ENCODE measurements at places on chromosomes 6 and 20.
A peak's percentile ranks its signal among the peaks of the same experiment; 100 is the strongest.

DNA sequence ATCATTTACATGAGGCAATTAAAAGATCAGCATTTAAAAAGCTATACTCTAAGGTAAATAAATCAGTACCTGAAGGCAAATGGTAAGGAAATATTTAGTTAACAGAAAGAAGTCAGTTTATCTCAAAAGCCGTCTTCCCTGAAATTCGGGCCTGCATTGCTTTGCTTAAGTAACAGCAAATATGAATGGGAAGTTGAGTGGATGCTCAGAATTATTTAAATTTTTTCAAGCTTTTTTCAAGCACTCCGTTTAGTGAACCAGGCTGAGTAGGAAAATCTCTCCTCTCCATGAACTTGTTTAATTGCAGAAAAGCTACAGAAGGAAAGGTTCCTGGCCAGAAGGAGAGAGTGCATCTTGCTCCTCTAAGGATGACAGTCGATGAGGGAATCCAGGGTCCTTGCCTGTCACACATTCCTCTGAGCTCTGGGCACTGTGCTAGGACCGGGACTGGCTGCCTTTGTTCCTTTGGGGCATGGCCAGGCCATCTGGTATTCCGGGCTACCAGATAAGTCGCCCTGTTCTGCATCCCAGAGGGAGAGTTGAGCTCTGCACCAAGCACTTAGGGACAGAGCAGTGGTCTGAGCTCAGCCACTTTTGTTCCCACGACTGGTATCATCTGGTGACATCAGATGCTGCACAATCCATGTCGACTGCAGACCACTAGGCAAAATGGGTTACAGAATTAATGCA, 77.6 kb downstream of the RIN2 start:
- no peak for DNase-seq

DNA sequence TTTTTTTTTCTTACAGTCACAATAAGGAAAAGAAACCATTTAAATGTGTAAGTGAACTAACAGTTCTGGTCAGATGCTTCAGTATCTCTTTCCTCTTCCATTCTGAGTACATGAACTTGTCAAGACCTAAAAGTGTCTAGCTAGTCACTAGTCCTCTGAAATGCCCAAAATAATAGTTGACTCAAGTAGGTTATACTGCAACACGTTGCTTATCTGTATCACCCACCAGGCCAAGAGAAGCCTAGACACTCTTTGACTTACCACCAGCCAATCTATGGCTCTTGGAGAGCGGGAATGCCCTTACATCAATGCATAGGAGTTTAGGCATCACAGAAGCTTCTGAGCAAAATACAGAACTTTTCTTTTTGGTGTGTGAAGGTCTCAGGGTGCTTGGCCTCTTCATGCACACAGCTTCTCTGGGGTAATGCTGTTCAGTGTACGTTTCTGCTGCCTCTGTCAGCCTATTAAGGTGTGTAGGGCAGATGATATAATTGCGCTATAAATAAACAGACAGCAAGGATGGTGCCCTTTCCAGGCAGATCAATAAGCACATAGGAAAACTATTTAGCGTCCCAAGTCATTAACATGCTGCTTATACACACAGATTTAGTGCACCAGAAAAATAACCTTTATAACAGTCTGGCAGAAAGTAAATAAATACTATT, 7.8 kb upstream of the GFOD1 start:
- no peak for DNase-seq

GRCh38 chr6:144449911-144450597, 164.9 kb downstream of the UTRN start:
- DNase-seq, result no peak

- no peak for DNase-seq
Measured at GRCh38 chr6:52697903-52698302, 27.0 kb downstream of the TMEM14A start.

- no peak for DNase-seq
Measured at GRCh38 chr20:7392542-7393206, 547.6 kb downstream of the HAO1 start.

GRCh38 chr6:28251661-28252008, 434 bp downstream of the ZKSCAN4 start:
- peak; percentile 84 for DNase-seq

DNA sequence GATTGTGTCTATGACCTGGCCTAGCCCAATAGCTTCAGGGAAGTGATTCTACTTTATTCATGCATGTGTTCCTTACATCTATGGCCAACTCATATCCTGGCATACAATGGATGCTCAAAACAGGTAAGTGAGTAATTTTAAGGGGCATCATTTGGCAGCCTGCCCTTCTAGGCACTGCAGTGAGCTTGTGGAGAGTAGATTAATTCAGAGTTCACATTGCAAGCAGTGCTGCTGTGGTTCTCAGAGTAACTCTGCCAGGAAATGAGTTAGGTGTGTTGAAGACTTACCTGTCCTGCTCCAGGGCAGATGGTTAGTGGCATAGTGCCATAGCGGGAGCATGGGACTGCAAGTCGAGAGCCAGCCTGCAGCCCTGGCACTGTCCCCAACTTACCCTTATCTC, 158.0 kb downstream of the SCP2D1 start:
- no peak for DNase-seq

GRCh38 chr20:33257237-33257636, 21.4 kb downstream of the BPIFA1 start:
- no peak for DNase-seq

GRCh38 chr20:51366155-51366886, 176.2 kb downstream of the NFATC2 start:
- DNase-seq, result no peak

GRCh38 chr20:24070679-24071078, 82.1 kb upstream of the GGTLC1 start:
- no peak for DNase-seq

DNA sequence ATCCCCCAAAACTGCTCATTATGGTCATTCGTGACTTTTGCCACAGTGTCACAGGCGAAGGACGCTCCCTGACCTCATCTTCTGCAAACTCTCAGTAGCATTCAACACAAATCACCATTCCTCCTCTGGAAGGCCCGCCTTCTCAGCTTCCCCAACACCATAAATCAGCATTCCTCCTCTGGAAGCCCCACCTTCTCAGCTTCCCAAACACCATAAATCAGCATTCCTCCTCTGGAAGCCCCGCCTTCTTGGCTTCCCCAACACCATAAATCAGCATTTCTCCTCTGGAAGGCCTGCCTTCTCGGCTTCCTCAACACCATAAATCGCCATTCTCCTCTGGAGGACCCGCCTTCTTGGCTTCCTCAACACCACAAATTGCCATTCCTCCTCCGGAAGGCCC, 288.0 kb upstream of the AGPAT4 start:
- no peak for DNase-seq

DNA sequence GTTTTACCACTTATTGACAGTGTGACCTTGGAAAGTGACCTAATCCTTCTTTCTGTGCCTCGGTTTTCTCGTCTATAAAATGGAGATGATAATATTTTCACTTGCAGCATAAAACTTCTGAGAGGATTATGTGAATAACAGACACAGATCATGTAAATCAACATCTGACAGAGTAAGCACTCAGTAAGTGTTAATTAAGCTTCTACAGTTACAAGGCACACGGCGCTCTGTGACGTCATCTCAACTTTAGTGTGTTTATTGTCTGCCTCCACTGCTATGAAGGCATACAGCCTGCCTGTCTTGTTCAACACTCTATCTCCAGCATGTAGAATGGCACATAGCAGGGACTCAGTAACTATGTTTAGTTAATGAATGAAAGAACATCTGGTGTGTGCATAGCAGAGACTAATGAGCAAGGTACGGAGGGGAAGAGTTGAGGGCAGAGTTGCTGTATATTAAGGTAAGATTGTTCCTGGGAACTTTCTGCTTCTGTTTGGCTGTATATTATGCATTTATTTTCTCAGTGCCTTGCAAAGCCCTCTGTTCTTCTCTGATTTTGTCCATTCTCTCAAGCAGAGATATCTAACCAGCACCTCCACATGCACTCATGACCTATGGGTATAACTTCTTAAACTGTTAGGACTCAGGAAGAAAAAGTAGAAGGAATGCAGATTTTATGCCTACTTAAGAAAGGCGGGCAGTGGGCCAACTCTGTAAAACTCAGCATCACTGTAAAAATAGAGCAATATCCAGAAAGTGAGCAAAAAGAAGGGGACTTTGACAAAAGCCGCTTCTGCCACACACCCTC, 66.4 kb upstream of the STMND1 start:
- DNase-seq, result no peak

DNA sequence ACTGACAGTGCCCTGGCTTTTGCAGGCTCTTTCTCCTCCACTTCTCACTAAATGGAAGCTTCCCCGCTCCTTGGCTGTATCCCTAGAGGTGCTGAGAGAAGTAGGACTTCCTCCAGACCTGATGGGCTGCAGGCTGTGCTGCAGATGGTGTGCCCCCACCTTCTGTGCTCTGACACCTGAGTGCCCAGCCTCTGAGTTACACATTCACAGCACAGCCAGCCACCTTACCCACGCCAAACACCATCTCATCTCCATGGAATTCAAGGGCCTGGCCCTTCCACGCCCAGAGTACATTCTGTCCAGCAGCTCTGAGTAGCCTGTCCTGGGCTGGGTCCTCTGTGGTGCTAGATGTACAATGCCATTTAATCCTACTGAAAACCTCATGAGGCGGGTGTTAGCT, 5.3 kb downstream of the SFTA2 start:
- no peak for DNase-seq

DNA sequence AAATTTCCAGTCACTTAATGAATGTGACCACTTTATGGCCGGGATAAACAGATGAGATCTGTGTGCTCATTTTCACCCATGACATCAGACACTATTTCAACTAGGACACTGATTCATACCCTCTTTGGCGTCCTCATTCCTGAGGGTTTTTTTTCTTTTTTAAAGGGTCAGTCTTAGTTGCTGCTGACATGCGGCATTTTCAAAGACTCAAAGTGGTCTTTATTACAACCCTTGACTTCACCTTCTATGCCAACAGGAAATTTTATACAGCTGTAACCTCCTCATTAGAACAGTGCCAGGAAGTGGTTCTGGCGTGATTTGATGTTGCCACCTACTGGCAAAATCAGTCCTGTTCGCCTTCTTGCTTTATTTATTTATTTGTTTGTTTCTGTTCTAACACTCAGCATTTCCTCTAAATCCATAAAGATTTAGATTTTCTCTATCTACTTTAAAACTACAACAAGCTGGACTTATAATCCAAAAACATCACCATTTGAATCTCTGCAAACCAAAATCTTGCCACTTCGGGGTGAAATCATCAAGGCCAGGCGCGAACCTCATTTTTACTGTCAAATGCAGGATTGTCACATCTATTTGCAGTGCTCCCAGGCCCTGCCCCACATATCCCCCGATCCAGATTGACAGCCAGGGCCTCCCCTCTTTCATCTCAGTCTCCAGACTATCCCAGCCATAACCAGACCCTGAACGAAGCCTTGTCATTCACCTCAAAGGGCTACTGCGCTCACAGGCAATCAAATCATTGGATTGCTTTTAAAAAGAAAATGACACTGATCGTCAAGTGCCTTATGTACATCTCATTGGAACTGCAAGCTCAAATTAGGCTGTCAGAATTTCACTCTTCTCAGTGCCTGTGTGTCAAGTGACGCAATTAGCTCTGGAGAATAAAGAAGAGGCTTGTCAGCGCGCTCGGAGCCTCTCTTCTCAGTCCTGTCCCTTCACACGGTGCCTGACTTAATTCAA, 77.5 kb downstream of the C6orf118 start:
- peak; percentile 49 for DNase-seq

DNA sequence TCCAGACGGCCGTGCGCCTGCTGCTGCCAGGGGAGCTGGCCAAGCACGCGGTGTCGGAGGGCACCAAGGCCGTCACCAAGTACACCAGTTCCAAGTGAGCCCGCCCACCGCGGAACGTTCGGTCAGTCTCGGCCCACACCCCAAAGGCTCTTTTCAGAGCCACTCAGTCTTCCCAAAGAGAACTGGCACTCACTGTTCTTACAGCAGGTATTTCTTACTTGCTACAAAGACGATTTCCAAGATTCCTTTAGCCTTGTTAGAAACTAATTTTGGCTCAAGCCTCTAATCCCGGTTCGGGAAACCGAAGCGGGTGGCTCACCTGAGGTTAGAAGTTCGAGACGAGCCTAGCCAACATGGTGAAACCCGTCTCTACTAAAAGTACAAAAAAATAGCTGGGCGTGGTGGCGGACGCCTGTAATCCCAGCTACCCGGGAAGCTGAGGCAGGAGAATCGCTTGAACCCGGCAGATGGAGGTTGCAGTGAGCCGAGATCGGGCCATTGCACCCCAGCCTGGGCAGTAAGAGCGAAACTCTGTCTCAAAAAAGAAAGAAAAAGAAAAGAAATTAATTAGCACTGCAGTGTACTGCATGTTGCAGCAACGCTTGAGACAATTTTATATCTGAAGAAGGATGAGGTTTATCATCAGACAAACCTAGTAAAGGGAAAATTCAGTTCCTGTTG, 73.1 kb downstream of the OR2B2 start:
- DNase-seq, result peak; percentile 67

GRCh38 chr6:68958327-68958726, 323.2 kb downstream of the ADGRB3 start:
- no peak for DNase-seq

- DNase-seq, result no peak
Measured at GRCh38 chr6:159378411-159379328, 209.5 kb downstream of the FNDC1 start.

DNA sequence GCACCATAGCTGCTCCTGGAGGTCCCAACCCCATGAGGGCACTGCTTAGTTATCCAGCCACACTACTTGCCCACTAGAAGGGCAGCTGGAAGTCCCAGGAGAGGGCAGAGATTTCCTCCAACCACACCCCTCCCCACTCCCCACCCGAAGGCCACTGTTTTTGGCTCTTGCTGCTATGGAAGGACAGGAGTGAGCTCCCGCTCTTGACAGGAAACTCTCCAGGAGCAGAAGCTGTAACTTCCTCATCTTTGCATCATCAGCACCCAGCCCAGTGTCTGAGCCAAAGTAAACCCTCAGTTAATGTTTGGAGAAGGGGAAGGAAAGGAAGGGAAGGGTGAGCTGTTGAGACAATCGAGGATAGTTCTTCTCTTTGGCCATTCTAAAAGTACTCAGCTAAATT, 120.7 kb downstream of the MTFR2 start:
- DNase-seq, result no peak

GRCh38 chr20:48975955-48976354, 54.4 kb downstream of the ARFGEF2 start:
- no peak for DNase-seq

- DNase-seq, result no peak
Measured at GRCh38 chr20:3237011-3237957, 1.7 kb downstream of the SLC4A11 start.

GRCh38 chr6:36616893-36617521, 22.8 kb downstream of the SRSF3 start:
- DNase-seq, result no peak

DNA sequence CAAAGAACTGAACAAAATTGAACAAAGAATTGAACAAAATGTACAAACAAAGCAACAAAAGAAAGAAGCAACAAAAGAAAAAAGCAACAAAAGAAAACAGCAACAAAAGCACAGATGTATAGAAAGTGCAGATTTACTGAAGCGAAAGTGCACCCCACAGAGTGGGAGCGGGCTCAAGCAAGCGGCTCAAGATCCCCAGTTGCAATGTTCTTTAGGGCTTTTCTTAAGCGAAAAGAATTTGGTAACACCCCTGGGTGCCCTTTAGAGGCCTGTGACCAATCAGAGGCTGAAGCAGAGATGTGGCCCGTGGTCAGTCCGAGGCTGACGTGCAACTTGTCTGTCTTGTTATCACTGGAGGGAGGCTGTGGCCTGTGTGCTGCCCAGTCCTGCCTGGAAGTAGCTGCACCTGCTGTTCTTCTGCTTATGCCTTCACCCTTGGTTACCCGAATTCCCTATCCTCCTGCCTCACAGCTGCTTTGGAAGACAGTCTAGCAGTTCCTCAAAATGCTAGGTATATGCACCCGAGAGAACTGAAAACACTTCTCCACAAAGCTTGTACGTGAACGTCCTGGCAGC, 13.2 kb upstream of the KIF25 start:
- DNase-seq, result no peak
